ENCODE measurements at places on chromosomes 11 and 22.

DNA sequence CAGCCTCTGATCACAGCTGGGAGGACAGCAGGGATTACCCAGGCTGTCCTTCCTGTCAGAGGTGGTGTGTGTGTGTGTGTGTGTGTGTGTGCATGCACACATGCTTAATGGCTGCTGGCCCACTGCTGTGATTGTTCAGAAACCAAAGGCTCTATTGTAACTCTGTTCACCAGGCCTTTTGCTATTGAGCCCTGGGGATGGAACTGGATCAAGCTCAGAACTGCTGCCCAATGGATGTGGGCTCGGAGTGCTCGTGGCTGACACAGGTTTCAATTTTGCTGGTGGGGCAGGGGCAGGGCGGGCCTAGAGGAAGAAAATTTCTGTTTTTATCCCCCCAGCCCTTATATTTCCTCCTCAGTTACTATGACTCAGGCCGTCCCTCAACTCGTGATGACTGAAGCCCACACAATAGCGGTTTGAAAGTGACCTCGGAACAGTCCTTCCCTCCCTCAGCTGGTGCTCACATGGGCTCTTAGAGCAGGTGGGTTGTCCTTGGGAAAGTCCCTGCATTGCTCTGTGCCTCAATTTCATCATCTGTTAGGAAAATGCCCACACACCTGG is 359.3 kb downstream of the TENM4 start:
- no peak for DNase-seq

GRCh38 chr11:95816037-95816436 is 25.7 kb downstream of the CEP57 start:
- DNase-seq, result no peak

DNA sequence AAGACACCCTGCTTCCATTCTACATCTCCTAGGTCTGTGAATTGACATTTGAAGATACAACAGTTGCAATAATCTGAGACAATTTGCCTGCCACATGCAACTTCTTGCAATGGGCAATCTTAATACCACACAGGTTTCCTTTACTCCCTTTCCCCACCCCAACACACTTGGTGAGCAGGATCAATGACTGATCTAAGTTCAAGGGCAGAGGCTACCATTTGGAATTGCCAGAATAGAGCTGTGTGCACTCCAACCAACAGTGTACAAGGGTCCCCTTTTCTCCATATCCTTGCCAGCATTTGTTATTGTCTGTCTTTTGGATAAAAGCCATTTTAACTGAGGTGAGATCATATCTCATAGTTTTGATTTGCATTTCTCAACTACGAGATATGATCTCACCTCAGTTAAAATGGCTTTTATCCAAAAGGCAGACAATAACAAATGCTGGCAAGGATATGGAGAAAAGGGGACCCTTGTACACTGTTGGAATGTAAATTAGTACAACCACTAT is 2.9 kb upstream of the NNMT start:
- DNase-seq, result no peak

DNA sequence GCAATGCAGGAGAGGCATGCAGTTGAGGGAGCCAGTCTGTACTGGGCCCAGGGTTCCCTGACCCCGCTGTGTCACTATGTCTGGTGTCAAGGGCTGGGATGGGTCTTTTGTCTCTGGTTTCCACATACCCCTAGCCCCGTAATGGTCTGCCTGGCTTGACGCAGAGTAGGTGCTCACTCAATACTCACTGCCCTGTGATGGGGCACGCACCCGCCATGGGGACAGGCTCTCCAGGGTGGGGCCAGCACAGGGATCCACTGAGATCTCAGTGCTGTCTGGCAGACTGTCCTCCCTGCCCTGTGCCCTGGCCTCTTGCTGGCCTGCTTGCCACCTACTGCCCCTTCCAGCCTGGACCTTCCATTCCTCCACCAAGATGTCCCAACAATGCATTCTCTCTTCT is 101.7 kb upstream of the CD82 start:
- no peak for DNase-seq

DNA sequence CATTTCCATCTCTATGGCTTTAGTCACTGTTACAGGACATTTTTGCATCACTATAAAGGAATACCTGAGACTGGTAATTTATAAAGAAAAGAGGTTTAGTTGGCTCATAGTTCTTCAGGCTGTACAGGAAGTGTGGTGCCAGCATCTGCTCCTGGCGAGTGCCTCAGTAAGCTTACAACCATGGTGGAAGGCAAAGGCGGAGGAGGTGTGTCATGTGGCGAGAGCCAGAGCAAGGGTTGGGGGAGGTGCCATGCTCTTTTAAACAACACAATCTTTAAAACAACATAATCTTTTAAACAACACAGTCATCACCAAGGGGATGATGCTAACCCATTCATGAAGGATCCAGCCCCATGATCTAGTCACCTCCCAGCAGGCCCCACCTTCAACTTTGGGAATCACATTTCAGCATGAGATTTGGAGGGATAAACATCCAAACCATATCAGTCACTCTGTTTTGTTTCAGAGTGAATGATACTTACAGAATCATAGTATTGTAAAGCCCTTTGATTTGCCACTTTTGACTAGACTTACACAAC is 103.3 kb downstream of the PDE3B start:
- DNase-seq, result no peak

GRCh38 chr11:74159642-74160041 is 11.2 kb downstream of the C2CD3 start:
- DNase-seq, result no peak

- DNase-seq, result no peak
Measured at GRCh38 chr11:69841170-69841858, 22.1 kb upstream of the FGF3 start.

GRCh38 chr11:72672597-72673238 is 1.5 kb downstream of the PDE2A start:
- DNase-seq, result no peak

DNA sequence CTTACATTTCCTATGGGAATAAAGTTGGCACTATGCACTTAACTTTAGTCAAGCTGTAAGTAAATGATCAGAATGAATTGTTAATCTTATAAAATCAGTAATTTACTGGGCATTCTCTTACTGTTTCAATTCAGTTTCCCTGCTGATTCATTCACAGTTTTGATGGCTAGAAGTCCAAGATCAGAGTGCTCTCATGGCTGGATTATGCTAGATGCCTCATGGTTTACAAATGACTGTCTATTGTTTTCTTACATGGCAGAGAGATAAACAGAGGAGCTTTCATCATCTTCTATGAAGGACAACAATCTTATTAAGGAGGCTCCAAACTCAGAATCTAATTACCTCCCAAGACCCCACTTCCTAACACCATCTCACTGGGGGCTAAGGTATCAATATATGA is 135.1 kb upstream of the CARD18 start:
- no peak for DNase-seq

GRCh38 chr22:44539467-44540063 is 41.5 kb upstream of the RTL6 start:
- no peak for DNase-seq

DNA sequence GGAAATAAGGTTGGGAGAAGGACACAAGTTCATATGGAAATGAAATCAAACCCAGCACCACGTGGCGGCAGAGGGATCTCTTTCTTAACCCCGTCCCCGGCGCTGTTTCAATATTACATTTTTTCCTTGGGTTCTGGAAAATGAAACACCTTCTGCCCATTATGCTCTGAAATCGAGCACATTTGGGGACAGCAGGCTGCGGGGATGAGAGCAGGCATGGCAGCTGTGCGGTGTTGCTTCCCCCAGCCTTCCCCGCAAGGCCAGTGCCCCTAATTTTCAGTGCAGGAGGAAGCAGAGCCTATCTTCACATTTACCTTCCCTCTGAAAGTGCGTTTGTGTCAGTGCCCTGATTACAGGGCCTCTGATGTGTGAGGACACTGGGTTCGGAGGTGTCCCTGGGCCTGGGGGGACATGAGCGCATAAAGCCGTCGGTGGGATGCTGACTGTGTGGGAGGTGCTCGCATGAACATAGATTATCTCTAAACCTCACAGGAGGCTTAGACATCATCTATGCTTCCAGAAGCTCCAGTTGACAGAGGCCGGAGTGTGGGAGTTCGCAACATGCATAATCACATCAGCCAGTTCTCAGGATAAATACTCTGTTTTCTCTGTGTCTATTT is 921.3 kb downstream of the BRD1 start:
- DNase-seq, result no peak

Data from activated CD8-positive, alpha-beta memory T cell treated with anti-CD3 and anti-CD28 coated beads for 1 hour (primary cell).